ENCODE measurements at places on chromosomes 12 and 14. TPM values are rescaled to one million over a fixed set of nuclear protein-coding genes. Genes with fewer than 3 reads are reported as not detected.

DNA sequence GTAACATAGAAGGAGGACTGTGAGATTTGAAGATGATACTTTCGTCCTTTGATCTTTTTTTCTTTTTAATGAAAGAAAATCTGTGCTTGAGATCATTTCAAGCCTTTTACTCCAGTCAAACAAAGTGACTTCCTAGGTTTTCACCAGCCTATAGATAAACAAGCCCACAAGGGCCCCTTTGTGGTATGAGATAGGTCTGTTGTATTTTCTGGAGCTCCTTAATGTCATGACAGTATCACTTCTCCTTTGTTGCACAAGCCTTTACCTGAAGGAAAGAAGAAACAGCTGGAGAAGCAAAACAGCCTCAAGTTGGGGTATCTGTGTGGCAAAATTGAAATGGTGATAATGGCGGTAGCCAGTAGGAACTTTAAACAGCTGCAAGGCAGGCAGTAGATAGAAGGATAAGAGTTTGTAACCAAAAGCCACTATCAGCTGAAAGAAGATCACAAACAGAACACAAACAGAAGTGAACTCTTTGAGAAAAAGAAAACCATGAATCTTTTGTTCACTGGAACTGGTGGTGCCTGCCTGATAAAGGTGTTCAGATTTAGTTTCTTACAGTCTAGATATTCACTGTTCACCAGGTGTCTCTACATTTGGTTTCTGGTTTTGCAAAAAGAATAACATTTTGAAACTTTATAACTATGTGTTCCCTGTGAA, 96.8 kb downstream of the LGR5 start:
- no peak for DNase-seq

GRCh38 chr12:95721320-95721719, 69.2 kb downstream of the NTN4 start:
- DNase-seq, result no peak

DNA sequence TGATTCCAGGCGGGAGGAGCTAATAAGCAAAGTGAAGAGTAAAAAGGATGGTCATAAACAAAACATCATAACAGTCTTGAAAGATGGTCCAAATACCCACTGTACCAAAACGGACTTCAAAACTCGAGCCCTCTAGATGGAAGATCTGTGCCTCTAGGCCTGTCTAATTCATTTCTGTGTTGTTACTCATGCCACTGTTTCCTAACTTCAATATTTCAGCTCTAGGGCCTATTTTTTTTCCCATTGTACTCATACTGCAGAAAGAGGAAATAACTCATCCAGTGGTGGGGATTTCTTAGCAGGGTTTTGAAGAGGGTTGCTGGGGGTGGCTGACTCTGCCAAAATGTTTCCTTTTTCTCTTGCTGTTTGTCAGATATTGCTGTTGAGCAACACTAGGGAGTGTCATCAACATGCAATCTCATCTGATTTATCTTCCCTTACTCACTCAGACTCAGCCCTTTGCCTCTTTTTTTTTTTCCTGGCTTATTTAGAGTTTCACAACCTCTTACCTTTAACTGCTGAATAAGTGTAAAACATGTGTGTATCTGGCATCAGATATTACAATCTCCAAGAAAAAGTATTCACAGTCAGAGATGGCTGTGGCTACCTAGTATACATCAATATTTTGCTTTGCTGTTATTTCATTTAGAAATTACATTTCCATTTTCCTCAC, 189.6 kb downstream of the DUSP6 start:
- DNase-seq, result peak; percentile 61

DNA sequence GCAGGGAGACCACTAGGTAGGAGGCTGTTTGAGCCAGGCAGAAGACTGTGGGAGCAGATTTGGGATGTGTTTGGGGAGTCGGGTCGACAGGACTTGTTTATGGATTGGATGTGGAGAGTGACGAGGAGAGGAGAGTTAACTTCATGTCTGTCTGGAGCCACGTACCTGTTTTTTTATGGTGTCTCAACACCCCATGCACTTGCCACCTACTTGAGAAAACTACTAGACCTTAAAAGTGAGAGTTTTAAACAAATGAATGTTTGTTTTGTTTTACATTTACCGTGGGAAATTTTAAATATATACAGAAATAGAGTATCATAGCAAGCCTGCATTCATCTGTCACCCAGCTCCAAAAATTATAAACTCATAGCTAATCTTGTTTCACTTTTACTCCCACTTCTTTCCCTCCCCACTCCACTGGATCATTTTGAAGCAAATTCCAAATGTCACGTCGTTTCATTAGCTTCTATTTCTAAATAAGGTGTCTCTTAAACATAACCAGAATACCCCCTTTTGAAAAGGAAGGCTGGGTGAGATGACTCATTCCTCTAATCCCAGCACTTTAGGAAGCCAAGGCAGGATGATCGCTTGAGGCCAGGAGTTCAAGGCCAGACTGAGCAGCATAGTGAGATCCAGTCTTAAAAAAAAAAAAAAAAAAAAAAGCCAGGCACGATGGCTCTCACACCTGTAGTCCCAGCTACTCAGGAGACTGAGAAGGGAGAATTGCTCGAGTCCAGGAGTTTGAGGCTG, 136.2 kb downstream of the ANO6 start:
- no peak for DNase-seq

The VASH1 gene
- 14.3 TPM for total RNA-seq

The SAMD15 gene
- total RNA-seq, result not detected

The E2F7 gene
- 0.08 TPM for total RNA-seq

The INHBC gene
- total RNA-seq, result not detected

DNA sequence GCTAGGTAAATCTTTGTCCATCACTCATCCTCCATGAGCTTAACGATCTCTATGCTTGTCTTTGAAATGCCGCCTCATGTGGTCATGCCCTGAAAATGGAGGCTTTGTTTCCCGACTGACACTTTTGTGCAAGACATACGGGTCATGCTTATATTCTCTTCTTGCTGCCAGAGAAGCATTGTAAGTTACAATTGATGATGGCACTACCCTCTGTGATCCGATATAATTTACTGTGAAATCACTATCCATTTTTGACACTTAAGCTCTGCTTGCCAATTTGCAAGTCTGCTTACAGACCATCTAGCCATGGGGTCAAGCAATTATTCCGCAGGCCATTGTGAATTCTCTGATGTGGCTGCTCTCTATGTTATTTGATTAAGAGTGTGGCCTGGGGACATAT, 650.0 kb downstream of the FLRT2 start:
- no peak for DNase-seq

DNA sequence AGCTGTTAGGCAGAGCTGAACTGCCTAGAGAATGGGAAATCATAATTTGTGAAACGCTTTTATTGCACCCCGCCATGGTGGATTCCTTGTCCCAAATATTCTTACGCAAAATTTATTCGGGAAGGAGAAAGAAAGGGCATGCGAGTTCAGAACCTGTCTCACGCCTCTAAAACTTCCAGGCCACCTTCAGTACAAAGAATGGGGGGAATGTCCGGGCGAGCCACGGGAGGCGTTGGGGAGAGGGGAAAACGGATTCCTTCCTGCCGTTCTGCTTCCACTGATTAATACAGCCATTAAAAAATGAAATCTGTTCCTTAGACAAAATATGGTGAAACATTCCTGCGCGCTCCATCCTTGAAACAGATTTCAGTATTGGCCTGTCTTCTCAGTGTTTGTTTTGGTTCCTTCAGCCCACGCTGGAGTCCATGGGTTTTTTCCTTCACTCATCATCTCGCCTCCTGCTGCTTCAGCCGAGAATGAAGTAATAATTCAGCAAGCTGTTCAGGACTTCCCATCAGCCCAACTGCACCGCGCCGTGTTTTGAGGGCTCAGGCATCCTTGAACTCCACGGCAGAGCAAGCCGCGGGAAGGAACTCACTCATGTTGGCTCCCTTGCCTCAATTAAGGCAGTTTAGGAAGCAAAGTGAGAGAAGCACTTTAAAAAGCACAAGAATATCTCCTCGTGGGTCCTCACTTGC, 47.7 kb upstream of the CDKN3 start:
- DNase-seq, result peak; percentile 64

- DNase-seq, result no peak
These were observed 462.2 kb downstream of the DIO2 start for GRCh38 chr14:79749065-79749464.

DNA sequence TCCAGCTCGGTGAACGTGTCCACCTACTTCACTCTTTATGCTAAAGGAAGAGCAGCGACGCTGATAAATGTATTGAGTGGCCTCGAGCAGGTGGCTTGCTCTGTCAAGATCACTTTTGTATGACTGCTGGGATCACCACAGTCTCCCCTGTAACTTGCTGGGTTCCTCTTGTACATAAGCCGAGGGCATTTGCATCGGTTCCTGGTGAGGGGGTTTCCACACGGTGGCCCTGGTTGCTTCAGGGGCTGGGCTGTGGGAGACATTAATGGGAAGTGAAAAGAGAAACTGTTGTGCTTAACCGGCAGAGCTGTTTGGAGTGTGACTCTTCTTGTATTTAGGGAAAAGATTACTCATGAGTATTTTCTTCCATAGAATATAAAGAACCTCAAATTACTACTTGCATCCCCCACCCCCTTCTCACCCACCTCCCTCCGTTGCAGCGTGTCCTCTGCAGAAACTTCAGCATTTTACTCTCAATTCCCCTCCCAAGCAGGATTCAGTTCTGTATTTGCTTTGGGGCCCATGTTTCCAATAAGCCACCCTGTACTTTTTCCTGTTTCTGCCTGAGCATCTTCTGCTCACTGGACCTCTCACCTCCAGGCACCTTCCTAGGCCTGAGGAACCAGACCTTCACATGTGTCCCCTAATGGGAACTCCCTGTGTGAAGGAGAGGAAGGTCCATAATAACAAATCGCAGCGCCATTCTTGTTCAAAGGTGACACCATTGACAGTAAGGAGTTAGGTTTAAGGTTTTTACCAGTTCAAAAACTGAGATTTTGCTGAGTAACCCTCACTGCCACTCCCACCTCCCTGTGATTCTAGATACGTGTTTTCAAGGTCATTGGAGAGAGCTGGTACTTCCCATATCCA, 187.0 kb downstream of the ETV6 start:
- DNase-seq, result peak; percentile 46
